Right atrium auricular region (tissue), 2 donors: ENCODE measurements at places on chromosomes 1 and 21. TPM values are rescaled to one million over a fixed set of nuclear protein-coding genes. Genes with fewer than 3 reads are reported as not detected.

Gene PRAMEF18
- total RNA-seq, result not detected

Gene VCAM1
- 7.0 TPM for total RNA-seq

Gene PLEKHN1
- 0.59 TPM for total RNA-seq

Gene DTL
- not detected for total RNA-seq

Gene NTRK1
- 1.7 TPM for total RNA-seq

Gene CELF3
- not detected for total RNA-seq

GRCh38 chr1:152141971-152142584 is 16.9 kb downstream of the RPTN start:
- DNase-seq, result no peak

DNA sequence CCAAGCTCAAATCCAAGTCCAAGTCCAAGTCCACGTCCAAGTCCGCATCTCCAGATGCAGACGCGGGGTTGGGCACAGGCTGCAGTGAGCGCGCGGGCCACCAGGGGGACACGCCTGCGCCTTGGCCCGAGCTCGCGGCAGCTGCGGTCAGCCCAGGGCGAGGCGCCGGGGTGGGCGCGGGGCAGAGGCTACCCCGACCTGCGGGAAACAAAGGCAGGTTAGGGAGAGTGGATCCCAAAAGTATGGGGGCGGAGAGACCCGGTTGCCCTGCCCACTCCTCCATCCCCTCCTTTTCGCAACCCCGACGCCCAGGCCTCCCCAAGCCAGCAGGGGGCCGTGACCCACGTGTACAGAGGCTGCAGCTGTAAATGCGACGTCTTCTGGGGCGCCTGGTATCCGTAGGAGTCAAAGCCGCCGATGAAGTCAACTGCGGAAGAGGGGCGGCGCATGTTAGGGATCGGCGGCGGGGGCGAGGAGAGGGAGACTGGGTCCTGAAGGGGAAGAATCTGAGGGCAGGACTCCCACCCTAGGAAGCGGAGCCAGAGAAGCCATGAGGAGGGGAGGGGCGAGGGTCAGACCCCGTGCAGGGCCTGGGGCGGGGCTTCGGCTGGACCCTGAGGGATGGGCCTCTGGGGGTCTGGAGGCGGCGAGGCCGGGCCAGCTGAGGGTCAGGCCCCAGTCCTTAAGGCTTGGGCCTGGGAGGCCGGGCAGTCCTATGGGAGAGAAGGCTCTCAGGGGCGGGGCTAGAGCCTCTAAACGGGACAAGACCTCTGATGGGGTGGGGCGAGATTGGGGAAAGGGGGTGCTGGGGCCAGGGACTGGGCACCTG is 58.0 kb downstream of the NKAIN1 start:
- DNase-seq, result no peak

DNA sequence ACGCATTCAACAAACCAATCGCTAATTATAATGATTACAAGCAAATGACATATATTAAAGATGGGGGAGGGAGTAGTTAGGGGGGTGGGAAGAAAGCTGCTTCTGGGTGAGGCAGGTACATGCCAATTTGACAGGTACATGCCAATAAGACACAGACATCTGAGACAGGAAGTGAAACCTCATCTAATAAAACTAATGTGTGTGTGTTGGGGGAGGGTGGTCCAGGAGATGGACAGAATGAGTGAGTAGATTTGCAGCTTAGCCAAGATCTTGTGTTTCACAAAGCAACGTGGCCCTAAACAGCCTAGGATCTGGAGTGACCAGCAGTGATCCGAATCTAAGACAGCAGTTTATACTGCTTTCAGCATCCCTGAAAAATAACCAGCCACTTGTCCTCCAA is 10.8 kb downstream of the CFAP45 start:
- no peak for DNase-seq

- no peak for DNase-seq
Observed at GRCh38 chr21:31366825-31367224, 22.8 kb upstream of the TIAM1 start.

- DNase-seq, result no peak
Observed at GRCh38 chr1:53577761-53578100, 118.5 kb downstream of the DMRTB1 start.

GRCh38 chr1:220943319-220943996 is 64.2 kb downstream of the HLX start:
- DNase-seq, result no peak

DNA sequence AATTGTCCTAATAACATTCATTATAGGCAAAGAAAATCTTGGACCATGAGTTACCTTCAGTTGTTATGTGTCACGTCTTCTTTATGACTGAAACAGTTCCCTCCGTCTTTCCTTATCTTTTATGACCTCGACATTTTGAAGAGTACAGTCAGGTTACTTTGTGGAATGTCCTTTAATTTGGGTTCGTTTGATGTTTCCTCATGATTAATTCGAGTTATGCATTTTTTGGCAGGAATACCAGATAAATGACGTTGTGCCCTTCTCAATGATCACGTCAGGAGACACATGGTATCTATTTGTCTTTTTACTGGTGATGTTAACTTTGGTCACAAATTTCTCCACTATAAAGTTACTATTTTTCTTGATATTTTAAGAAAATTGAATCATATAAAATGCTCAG is 17.3 kb upstream of the KLF17 start:
- no peak for DNase-seq

DNA sequence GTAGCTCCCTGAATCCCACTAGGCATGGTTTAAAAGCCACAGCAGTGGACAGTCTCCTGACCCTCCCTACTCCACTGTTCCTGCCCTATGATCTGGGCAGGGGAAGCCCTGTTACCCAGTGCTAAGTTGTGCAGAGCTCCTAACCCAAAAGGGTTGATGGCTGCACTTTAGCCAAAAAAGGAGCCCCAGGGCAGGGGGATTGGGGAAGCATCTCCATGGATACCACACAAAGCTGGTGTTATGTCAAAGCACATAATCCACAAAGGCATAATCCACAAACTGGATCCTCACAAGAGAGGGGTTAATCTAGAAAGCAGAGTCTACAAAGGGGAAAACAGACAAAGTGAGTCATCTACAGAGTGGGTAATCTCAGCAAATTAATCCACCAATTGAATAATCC is 5.7 kb downstream of the RSPO1 start:
- no peak for DNase-seq

GRCh38 chr1:67053535-67053784 is 488 bp downstream of the SLC35D1 start:
- DNase-seq, result peak; percentile 65

DNA sequence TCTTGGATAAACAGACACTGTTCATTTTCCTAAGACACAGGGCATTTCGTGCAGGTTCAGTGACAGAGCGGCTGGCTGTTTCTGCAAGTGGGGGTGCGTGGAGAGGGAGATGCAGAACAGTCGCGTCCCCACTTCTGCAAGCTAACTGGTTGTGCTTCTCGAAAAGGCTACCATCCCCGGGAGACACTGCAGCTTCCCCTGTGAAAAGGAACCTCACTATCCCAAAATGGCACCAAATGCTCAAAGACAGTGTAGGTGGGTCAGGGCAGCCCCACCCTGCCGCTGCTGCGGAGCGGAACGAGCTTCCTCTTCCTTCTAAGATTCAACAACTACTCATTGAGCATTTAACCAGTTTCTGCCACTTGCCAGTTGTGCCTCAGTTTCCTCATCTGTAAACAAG is 19.2 kb upstream of the BACE2 start:
- DNase-seq, result no peak

- no peak for DNase-seq
Observed at GRCh38 chr1:244970236-244970743, 105.9 kb upstream of the HNRNPU start.

DNA sequence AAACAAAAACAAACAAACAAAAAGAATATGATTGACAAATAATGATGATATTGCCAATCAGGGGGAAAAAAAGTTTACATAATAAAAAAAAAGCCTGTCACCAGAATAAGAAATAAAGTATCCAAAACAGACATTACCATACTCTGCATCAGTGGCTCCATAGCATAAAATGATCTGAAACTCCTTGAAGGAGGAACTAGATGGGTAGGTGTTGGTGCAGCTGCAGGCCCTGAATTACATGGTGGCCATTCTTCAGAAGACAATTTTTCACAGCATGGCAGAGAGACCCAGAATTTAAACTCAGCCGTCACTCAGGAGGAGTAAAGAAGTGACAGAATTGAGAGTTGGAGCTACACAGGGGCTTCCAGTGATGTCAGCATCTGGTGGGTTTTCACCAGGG is 60.2 kb downstream of the GLUL start:
- DNase-seq, result no peak

DNA sequence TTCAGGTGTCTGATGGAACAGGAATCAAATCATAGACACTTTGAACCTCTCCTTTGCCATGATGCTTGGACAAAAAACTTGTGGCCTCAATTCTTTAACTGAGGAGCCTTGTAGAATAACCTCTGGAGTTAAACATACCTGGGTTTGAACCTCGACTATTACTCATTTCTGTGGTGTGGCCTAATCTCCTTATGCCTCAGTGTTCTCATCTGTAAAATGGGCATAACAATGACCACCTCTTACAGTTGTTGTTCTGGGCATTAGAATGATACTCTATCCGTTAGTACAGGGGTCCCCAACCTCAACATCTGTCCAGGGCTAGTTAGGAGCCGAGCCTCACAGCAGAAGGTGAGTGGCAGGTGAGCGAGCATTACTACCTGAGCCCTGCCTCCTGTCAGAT is 137.2 kb downstream of the ROR1 start:
- no peak for DNase-seq

DNA sequence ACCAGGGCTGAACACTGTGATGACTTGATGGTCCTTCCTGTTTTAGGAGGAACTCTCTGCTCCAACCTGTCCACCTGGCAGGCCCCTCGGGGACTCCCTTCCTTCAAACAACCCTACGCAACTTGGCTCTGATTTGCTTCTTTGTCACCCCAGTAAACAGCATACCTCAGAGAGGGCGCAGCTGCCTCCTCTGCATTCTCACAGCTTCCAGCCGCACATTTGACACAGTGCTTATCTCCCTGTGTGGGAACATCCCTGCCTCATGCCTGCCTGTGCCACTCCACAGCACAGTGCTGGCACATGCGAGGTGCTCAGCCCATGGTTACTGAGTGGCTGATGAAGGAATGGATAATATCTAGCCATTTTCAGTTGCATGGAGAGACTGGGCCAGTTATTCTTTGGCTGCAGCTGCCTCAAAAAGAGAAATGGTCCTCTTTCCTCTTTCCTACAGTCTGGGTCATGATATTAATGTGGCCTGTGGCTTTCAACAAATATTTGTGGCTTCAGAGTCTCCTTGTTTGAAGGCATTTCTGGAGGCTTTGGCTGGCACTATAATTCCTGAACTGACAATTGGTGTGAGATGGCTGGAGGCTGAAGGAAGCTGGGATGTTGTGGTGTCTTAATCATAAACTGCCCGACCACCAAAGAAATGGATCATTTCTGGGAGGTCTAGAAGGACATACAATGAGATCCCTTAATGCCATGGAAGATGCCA is 77.9 kb downstream of the TENT5C start:
- DNase-seq, result no peak

DNA sequence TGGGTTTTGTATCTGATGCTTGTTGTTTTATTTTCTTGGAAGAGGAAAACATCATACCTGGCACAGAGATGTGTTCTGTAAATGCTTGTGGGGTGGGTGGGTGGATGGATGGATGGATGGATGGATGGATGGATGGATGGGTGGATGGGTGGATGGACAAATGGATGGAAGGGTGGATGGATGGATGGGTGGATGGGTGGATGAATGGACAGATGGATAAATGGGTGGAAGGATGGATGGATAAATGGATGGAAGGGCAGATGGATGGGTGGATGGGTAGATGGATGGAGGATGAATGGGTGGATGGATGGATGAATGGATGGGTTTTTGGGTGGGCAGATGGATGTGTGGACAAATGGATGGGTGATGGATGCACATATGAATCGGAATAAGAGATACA is 111.5 kb downstream of the PDE9A start:
- no peak for DNase-seq

DNA sequence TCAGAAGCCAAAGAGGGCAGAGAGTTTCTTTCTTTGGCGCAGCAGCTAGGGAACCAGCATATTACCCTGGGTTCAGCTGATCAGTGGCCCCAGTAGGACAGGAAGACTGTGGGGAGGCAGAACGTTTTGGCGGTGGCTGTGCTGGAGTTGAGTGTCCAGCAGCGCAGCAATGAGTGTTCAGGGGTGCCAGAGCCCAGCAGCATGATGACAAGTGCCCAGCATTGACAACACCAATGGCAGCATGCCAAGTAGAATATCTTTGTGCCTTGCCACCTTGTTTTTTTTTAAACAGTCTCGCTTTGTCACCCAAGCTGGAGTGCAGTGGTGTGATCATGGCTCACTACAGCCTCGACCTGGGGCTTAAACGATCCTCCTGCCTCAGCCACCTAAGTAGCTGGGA is 106.7 kb upstream of the CDC42BPA start:
- no peak for DNase-seq

DNA sequence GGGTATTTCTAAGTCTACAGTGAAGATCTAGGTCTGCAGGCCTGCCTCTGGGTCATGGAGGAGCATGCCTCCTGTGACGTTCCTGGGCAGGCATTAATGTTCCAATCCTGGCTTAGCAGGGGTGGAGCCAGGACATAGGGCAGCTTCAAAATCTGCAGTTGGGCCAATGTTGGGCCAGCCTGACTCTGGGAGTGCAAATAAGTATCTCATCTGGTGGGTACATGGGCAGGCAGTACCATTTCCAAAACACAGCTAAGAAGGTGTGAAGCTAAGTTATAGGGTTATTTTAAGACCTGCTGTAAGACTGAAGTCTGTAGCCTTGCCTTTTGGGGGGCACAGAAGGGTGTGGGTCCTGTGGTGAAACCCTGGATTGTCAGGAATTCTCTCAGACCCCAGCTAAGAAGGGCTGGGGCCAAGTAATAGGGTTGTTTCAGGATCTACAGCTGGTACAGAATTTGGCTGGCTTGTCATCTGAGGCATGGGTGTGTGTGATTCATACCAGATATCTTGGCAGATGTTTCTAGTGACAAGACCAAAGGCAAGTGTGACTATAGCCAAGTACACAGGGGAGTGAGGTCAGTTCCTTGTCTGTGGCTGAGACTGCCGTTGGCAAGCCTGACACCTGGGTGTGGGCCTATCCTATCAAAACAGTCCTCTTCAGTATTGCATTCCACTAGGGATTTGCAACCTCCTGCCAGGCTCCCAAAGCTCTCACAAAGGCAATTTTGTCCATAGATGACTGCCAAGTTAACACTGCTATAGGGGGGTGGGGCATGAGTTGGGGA is 468.7 kb upstream of the B3GALT2 start:
- no peak for DNase-seq

GRCh38 chr1:159945483-159946241 is at the start of gene IGSF9:
IGSF9 (minus strand) TSS chr1:159945613; CDS start chr1:159943454, 2,159 bp downstream.
- DNase-seq, result peak; percentile 81

GRCh38 chr21:41976611-41977010 is 22.8 kb upstream of the C2CD2 start:
- DNase-seq, result no peak

- no peak for DNase-seq
Observed at GRCh38 chr1:160115545-160116282, at the start of gene ATP1A2. ATP1A2 (plus strand) TSS chr1:160115759; CDS start chr1:160115862, 103 bp downstream.

GRCh38 chr1:98210064-98210463 is 289.2 kb upstream of the DPYD start:
- DNase-seq, result no peak

GRCh38 chr1:22787636-22788035 is 77.0 kb downstream of the EPHB2 start:
- no peak for DNase-seq

- DNase-seq, result peak; percentile 21
Observed at GRCh38 chr1:208513799-208514198, 269.6 kb upstream of the PLXNA2 start.

GRCh38 chr1:21821385-21822019 is 9.4 kb downstream of the LDLRAD2 start:
- no peak for DNase-seq
